ENCODE measurements at places on chromosomes 7 and 10.

DNA sequence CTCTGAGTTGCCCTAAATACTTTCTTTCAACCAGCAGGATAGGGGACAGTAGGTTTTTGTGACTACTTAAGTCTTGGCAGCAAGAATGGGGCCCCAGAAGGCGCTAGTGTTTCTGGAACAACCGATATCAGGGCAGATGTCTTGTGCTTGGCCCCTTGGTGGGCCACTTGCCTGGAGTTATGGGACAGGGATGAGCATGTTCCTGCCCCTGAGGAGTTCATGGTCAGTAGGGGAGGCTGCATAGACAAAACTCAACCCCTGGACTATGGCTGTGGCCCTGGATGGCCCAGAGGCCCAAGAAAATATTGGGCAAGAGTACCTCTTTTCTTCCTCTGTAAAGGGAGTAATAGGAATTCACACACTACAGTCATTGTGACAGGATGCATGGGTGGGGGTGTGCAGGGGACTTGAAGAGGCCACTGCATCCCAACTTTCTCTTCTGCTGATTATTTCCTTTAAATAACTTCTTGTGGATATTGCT, 57.7 kb upstream of the IGFBP3 start:
- no peak for DNase-seq

DNA sequence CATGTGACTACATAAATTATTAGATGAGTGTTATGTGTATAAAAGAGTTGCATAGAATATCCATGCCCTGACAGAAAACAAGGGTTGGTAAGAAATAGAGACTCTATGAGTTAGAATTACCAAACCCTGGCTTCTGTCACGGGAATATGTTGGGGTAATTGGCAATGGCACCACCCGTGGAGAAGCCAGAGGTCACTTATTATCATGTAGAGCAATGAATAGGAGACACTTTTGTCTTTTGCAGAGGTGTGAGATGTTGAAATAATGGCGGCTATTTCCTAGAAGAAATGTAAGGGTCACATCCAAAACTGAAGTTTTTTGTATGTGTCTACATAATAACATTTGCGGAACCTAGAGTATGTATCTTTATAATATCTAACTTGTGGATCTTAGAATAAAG, 35.3 kb downstream of the ABCB5 start:
- DNase-seq = no peak

GRCh38 chr7:69674701-69675182, 76.5 kb downstream of the AUTS2 start:
- no peak for DNase-seq

- DNase-seq = no peak
Measured at GRCh38 chr7:159119026-159119741, 25.5 kb downstream of the VIPR2 start.

GRCh38 chr7:159062569-159062968, 82.1 kb downstream of the VIPR2 start:
- no peak for DNase-seq

DNA sequence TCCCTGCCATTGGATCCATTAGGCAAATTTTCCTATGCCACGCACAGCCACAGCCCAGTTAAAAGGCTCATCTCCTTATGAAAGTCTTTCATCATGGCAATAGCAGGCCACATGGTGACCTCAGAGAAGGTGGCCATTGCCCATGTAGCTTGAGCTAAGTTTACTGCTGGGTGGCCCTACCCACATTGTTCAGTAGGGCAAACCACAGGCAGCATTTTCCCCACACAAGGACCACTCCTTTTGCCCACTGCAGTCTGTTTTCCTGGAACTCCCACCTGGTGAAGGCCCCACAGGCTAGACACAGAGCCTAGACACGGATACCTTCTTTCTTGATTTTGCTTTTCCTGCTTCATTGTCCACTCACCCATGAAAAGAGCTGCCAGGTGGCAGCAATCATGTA, 101.5 kb upstream of the NPVF start:
- no peak for DNase-seq

- no peak for DNase-seq
Measured at GRCh38 chr10:97412891-97413304, 11.8 kb upstream of the RRP12 start.

- DNase-seq = no peak
Measured at GRCh38 chr10:79942261-79943185, 6.4 kb downstream of the SFTPD start.

DNA sequence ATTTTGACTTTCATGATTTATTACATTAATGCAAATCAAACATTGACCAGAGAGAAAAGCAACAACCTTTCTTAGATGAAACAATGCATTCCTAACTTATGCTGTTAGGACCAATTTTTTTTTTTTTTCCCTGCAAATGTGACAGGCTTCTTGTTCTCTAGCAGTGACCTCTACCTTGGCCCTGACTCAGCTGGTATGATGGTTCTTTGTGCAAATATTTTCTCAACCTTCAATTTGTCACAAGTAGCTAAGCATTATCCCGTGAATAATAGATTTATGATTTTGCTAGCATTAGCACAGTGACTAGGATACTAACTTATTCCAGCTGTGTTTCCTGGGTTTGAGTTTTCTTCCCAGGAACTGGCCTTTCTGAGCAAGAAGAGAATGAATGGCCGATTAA, 64.9 kb downstream of the PPP1R9A start:
- no peak for DNase-seq

All from KG1 (cell line).